ENCODE measurements at places on chromosomes 2 and 18. TPM values are rescaled to one million over a fixed set of nuclear protein-coding genes. Genes with fewer than 3 reads are reported as not detected.

DNA sequence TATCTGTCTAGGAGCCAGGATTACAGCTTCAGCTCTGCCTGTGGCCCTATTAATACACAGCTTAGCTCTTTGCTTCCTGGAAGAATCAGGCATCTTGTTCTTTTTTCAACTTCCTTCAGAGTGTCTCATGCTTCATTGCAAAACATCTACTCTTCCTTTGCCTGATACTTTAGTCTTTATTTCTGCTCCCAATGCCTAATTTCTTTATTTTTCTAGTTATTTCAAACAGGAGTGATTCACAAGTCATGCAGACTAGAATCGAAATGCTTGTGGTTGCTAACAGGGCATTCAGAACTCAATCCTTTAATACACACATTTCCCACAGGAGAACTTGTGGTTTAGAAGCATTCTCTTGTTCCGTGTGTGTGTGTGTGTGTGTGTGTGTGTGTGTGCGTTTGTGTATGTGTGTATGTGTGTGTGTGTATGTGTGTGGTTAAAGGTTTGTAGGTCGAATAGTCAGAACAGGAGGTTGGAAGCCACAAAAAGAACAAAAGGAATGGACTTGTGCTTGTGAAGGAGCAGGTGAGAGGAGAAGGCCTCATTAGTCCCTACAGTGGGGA, 28.3 kb upstream of the INSIG2 start:
- DNase-seq: no peak

DNA sequence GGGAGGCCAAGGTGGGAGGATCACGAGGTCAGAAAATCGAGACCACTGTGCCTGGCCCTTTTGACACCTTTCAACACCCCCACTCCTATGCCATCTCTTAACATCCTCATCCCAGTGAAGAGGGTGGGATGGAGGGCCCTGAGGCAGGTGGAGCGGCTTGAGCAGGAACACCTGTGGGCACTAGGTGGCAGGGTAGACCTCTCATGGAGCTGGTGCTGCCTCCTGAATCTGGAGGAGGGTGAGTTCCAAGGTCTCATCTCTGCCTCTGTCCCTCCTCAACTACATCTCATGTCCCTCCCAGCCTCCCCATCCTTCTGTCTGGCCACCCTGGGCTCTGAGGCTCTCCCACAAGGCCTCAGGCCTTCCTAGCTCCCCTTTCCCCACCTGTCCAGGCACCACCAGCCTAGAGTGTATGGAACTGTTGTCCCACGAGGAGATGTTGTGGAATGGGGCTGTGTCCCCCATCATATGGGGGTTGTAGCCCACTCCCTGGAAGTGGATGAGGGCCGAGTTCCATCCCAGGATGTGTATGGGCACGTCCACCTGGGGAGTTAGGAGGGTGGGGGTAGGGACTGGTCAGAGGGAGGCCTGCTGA, 17.0 kb upstream of the CRYBA2 start:
- DNase-seq: no peak

DNA sequence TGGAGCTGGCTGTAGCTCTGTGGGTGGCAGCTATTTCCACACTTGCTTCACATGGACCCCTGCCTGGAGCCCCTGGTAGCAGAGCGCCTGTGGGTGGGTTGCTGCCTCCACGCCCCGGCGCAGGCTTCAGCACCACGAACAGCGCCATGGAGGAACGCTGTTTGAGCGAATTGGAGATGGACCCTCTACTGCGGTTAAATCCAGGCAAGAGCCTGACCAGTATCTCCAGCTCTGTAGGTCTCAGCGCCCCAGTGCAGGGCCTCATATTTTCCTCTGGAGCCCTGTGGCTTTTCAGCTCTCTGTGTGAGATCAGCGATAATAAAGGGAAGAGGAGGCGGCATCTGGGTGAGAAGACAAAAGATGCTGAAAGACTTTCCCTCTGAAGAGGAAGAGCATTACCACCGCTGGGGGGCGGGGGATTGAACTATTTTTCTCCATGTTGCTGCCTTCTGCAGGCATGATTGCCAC, 12.0 kb downstream of the ONECUT2 start:
- DNase-seq: no peak

- no peak for DNase-seq
Observed at GRCh38 chr18:33123862-33124518, 316.5 kb downstream of the CCDC178 start.

GRCh38 chr2:195514365-195514764, 142.7 kb upstream of the SLC39A10 start:
- DNase-seq: no peak

GRCh38 chr2:214558341-214558740, 147.5 kb downstream of the VWC2L start:
- no peak for DNase-seq

DNA sequence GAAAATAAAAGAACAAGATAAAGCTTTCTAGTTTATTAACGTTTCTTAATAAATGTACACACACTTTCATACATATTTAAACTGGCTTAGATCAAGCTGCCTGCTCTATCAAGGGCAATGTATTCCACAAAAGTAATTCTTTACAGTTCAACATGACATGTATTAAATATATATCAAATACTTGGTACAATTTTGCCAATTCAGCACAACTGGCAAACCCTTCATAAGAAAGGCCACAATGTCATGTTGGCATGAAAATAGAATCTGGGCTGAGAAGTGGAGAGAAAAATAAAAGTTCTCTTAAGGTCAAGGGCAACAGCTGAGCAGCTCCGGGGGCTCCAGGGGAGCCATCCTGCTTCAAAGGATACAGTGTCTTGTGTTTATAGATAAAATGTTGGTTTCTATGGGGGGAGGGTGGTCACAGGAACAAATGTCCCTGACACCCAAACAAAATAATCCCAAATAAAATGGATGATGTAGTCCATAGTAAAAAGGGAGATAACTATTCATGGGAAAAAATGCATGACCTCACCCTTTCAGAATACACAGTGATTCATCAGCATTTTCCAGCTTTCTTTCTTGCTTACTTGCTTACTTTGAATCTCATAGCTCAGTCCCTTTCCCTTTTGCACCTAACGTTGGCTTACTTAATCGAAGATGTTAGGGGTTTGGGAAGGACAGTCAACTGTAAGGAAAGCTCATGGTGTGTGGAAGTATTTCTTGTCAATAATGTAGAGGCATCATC, 494.9 kb downstream of the NYAP2 start:
- DNase-seq: peak; percentile 59

DNA sequence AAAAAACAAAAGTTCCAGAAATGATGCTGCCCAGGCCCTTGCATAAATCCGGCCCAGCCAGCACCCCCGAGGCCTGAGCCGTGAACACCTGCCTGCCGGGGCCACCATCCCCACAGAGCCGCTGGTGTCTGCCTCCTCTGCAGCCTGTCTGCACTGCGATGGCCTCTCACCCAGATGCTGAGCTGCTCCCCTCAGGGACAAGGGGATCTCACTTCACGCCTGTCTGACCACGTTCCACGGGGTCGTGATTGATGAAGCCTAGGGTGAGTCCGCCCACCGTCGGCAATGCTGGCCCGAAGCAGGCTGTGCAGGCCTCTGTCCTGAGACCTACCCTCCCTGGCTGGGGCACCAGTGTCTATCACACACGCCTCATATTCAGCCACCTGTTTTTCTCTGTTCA, 444.2 kb downstream of the EIPR1 start:
- peak; percentile 4 for DNase-seq

DNA sequence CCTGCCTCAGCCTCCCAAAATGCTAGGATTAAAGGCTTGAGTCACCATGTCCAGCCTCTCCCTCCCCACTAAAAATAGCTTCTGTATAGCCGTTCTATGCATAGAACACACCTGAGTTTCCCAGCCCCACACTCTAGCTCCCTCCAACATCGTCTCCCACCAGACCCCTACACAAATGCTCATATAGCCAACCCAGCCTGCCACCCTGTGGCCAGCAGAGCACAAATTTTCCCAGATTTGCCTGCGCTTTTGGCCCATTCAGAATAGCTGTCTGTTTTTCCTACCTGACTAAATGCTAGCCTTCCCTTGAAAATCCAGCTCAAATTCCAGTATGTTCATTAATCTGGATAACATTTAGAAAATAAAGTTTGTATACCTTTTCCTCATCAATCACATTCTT, 22.8 kb downstream of the TRABD2A start:
- no peak for DNase-seq

DNA sequence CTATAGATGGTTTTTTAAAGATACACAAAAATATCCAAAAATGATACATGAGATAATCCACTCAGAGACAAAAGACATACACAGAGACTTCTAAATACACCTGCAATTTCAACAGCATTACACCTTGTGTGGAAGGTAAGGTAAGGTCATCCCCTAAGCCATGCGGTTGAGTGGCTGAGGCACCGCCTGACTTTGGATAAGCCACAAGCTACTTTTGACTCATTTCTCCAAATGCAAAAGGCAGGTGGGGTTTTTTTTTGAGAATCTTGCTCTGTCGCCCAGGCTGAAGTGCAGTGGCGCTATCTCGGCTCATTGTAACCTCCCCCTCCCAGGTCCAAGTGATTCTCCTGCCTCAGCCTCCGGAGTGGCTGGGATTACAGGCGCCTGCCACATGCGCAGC, 13.1 kb downstream of the AP1S3 start:
- DNase-seq: no peak

Gene LYG2
- not detected for polyA plus RNA-seq

DNA sequence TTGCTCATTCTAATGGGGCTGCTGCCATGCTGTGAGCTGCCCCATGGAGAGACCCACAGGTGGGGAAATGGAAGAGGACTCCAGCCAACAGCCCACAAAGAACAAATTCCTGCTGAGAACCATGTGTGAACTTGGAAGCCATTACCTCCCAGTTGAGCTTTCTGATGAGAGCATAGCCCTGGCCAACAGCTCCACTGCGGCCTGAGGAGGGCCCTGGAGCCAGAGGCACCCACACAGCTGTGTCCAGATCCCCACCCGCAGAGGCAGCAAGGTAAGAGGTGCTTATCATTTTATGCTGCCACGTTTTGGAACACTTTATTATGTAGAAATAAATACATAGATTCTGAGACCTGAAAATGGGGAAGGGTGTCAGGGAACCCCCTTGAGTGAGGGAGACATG, 44.2 kb upstream of the OTOS start:
- DNase-seq: no peak

Gene ABCG8
- polyA plus RNA-seq: not detected

Gene INPP5D
- polyA plus RNA-seq: 9.3 TPM

DNA sequence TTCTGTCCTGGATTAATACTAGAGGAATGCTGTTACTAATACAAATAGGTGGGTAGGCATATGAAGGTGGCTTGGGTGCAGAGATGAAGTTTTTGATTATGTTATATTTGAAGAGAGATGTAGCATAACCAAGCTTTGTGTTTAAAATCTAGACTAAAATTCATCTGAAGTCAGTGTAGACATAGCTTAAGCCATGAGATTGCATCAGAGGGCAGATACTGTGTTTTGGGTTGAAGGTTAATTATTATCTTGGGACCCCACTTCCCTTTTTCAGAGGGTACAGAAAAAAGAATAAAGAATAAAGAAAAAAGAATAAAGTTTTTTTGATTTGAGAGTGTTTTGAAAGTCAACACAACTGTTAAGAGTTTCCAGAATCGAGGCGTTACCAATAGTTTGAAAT, 13.0 kb downstream of the PPM1B start:
- DNase-seq: no peak

Gene ANKRD53
- polyA plus RNA-seq: 1.8 TPM

Gene LRATD1
- polyA plus RNA-seq: 18.8 TPM

DNA sequence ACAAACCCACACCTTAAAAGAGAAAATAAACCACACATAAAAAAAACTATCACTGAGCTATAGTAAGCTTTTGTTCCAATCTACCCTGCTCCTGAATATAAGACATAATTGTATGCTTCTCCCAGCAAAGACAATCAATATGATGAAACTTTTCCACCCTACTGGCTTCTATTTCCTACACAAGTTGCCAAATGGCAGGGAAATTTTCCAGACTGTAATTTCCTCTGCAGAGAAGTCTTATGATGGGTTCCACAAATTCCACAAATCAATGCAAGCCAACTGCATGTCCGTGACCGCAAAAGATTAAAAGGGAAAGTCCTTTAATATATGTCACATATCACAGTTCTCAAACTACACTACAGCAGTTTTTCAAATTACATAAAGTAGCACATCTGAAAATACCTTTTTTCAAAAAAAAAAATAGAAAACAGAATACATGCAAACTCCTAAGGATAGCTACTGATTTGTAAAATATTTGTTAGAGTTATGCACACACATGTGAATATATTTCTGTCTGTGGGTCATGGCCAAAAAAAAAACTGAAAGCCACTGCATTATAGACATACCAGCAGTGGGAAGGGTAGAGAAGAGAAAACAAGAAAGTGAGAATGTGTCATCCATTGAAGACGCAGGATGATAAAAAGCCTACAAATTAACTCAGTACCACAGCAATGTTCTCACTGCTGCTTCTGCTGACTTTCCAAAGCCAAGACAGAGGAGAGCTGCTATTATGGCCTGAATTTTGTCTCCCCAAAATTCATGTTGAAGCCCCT, 61.4 kb downstream of the RPL31 start:
- peak; percentile 91 for DNase-seq

DNA sequence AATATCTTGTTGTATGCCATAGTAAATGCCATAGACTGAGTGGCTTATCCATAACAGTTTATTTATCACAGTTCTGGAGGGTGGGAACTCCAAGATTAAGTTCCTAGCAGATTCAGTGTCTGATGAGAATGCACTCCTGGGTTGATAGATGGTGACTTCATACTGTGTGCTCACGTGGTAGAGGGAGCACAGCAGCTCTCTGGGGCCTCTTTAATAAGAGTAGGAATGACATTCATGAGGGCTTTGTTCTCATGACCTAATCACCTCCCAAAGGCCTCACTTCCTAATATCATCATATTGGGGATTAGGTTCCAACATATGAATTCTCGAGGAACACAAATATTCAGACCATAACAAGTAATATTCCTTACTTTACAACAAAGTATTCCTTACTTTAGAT, 98.1 kb upstream of the SH3BP4 start:
- no peak for DNase-seq

DNA sequence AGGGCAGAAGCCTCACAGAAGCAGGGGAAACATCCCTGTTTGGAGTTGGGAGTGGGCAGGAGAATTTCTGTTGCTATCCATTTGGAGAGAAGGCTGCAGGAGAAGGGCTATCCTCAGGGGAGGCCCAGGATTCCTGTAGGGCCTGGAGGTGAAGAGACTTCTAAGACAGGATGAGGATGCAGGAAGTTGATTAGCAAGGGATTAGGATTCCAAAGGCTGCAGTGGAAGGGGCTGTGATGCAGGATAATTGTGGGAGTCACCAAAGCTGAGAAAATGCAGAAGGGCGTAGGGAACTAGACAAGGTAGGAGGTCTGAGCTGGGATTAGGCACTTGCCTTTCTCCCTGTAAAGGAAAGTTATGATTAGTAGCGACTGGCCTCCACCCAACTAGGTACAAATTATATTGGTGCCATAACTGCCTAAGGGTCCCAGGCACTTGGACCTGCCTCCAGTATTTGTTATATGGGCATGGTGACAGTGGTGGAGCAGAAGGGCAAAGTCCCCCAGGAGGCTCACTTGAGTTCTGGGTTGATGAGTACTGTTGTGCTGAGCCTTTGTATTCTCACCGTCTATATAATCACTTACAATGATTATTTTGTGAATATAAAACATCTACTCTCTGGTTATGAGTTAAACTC, 96.4 kb upstream of the MSTN start:
- DNase-seq: no peak

Gene SLC5A7
- not detected for polyA plus RNA-seq

Gene MTX2
- polyA plus RNA-seq: 53.9 TPM

Gene CHRND
- polyA plus RNA-seq: 88.9 TPM

GRCh38 chr2:43461453-43462073, 134.3 kb downstream of the THADA start:
- DNase-seq: no peak
